Pericardium fibroblast (primary cell): ENCODE measurements at places on chromosomes 4 and X. TPM values are rescaled to one million over a fixed set of nuclear protein-coding genes. Genes with fewer than 3 reads are reported as not detected.

TRAM1L1 gene
- total RNA-seq: 0.94 and 1.6 TPM in 2 replicates

PCYT1B gene
- total RNA-seq: 0.09 and 1.1 TPM in 2 replicates

SPANXD gene
- not detected in 2 replicates for total RNA-seq

MID1IP1 gene
- 68.5 and 76.3 TPM in 2 replicates for total RNA-seq

CFAP47 gene
- not detected in 2 replicates for total RNA-seq
